ENCODE measurements at places on chromosomes 13 and 19.

GRCh38 chr19:55031178-55031577 lies 6.9 kb downstream of the GP6 start:
- no peak for DNase-seq

DNA sequence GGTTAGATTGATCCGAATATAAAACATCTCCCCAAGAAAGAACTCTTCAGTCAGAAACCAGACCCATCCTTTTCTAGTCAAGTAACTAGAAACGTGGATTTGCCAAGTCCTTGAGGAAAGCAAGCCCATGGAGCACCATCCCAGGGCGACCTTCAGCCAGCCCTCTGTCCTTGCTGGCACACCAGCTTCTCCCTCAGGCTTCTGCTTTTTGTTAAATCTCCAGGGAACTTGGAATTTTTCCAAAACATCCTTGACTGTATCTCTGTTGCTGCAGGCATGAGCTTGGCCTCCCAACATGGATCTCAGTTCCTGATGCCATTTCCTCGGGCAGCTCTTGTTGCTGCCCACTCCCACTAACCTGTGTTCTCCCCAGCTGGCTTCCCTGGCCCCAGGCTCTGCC lies 27.1 kb upstream of the C1QTNF9 start:
- DNase-seq, result no peak

GRCh38 chr19:33324628-33325027 lies 22.3 kb upstream of the CEBPA start:
- DNase-seq, result no peak

DNA sequence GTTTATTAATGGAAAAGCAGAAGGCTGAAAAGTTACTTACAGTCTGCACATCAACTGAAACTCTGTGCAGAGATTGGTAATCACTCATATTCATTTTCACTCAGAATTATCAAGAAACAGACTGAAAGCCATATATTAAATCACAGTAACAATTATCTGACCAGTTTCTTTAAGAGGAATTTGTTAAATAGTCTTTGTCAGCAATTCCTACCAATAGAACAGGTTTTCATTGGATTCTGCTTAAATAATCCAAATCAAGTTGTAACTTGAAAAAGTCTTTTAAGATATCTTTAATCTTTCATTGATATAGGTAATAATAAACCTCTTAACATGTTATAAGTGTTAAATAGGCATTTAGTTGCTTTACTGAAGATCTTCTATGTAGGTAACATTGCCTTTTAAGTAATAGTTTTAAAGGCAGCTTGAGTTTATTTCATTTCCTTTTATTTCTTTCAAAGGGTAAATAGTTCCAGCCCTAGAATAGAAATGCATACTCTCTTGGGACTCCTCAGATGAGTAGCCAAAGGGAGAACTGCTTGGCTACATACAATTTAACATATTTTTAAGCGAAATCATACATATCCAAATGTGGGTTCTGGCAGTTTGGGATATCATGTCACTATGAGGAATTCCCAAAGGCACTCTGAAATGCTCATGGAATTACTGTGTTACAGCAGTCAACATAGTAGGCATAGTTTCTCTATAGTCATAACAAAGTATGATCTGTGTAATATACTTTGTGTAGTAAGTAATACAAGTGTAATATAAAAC lies 326.0 kb upstream of the SPRY2 start:
- no peak for DNase-seq

GRCh38 chr13:109656206-109656605 lies 130.2 kb downstream of the IRS2 start:
- DNase-seq, result no peak

- DNase-seq, result no peak
Measured at GRCh38 chr13:39768962-39769361, 113.5 kb downstream of the COG6 start.

- no peak for DNase-seq
Measured at GRCh38 chr19:54456423-54457373, 6.9 kb downstream of the LENG9 start.

All from stimulated activated CD4-positive, alpha-beta T cell treated with anti-CD3 and anti-CD28 coated beads, Interleukin-1b, Interleukin-23, amount 100 ng/mL, for 1 hour (primary cell).